ENCODE measurements at places on chromosomes 7 and 10. TPM values are rescaled to one million over a fixed set of nuclear protein-coding genes. Genes with fewer than 3 reads are reported as not detected.

DNA sequence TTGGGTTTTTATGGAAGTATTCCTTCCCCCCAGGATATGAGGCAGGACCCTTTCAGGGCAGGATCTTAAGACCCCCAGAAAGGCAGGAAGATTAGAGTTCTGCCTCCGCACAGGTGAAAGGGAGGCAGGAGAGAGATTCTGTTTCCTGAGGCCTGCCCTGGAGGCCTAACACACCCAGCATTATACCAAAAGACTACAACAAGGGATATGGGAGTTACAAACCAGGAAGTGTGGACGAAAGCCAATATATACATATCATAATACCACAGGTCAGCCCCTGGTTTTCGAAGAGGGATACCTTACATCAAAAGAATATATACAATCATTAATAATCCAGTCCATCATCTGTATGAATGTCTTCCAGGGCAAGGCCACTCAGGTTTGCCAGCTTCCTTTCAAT is 14.2 kb downstream of the MINPP1 start:
- DNase-seq: no peak

DNA sequence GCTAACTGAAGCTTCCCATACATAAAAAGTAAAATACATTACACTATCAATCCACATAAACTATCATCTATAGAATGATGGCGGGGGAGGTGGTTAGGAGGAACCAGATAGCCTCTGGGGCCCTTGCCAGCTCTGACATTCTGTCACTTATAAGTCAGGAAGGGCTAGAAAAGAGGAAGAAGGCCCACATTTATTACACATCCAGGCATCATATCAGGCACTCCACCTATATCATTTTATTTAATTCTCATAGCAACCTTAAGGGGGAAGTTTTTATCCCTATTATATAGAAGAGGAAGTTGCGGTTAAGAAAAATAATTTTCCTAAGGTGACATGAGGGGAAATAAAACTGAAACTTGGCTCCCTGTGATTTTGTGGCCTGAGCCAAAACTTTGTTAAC is 29.9 kb downstream of the HEPACAM2 start:
- DNase-seq: no peak

- DNase-seq: no peak
These were observed 34.6 kb downstream of the CHST3 start for GRCh38 chr10:71998840-71999194.

DNA sequence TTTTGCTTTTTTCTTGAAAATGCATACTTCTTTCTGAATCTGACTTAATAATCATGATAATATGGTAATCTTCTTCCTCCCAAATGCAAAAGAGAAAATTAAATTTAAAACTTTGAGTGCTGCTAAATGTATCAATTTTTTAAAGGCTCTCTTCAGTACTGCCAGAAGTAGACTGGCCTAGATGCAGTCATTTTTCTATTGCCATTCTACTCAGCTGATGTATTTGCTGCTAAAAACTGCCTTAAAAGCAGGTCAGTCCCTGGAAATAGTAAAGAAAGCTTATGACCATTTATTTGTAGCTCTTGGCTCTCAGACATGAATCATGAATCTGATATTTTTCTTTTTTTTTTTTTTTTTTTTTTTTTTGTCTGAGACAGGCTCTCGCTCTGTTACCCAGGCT is 28.5 kb downstream of the NAPEPLD start:
- DNase-seq: no peak

DNA sequence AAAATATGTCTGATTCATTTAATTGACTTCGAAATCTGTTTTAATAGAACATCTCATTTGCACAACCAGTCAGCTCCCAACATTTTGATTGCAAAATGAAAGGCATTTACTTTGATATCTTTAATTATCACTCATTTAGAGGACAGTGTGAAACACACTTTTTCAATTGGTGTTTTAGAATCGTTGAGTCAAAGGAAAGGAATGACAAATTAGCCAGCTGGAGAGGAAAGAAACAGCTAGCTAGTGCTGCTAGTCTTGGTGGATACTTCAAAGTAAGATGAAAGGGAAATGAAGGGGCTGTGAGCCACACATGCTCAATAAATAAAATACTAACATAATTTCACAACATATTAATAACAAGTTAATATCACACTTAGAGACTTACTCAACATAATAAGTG is 570.2 kb downstream of the PHTF2 start:
- DNase-seq: no peak

DNA sequence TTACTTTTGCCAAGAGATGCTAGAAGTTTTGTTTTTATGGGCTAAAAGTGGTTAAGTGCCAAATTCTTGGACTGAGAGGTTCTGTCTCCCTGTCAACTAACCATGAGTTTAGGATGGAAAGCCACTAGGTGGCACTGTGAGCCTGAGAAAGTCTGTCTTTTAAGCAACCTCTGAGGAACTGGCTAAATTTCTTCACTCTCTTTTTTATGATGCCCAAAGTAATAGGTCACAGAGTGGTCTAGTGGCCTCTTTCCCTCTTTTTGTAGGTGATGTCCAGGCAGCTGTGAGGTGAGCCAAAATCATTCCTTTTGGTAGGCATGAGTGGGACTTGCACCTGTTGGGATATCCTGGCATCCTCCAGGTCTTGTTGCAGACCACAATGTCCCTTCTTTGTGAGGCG is 56.8 kb downstream of the SND1 start:
- peak; percentile 52 for DNase-seq

GRCh38 chr7:137020351-137020750 is 151.9 kb downstream of the CHRM2 start:
- no peak for DNase-seq

GRCh38 chr10:92691591-92692079 is 1.9 kb downstream of the HHEX start:
- no peak for DNase-seq

GRCh38 chr7:143485500-143485899 is 7.8 kb downstream of the TAS2R41 start:
- no peak for DNase-seq

- DNase-seq: no peak
These were observed 41.0 kb upstream of the CELF2 start for GRCh38 chr10:10976652-10977051.

GRCh38 chr10:86350897-86351296 is 15.7 kb downstream of the GRID1 start:
- peak; percentile 29 for DNase-seq

GRCh38 chr7:138584283-138584682 is 116.9 kb downstream of the SVOPL start:
- no peak for DNase-seq

- DNase-seq: no peak
These were observed 52.0 kb upstream of the FIGNL1 start for GRCh38 chr7:50502001-50502684.

DNA sequence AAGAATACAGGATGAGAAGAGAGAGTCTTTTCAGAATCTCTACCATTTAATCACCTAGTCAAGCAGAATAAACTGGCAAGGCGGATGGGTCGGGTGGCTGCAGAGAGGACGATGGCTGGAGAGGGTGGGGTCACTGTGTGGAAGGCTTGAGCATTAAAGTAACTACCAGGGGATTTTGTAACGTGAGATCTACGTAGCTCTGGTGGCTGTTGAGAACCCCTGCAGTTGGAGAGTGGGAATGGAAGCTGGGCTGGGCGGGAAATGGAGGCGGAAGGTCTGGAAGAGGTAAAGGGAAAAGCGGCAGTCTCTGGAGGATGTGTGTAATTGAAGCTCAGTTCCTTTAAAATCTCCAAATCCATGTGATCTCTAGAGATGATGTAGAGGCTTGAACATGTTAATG is 135.0 kb downstream of the GATA3 start:
- DNase-seq: no peak

DNA sequence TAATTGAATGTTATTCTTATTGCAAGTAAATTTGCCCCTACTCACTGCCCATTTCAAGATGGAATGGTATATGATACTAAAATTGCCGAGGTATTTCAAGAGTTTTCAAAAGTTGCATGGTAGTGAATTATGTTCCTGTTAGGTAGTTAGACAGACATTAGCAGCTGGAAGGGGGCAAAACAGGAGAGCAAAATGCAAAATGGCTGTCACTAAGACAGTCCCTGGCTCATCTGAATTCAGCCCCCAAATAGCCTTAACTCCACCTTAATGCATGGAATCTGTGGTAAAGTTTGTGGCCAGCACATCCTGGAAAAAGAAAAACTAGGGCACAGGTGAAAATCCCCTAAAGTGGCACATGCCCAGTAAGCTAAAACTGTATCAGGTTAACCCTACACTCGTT is 894.9 kb downstream of the NXPH1 start:
- DNase-seq: no peak

GRCh38 chr7:107937531-107937930 is 46.5 kb downstream of the DLD start:
- no peak for DNase-seq

- DNase-seq: no peak
These were observed 160.4 kb upstream of the NPVF start for GRCh38 chr7:25388681-25389080.

DNA sequence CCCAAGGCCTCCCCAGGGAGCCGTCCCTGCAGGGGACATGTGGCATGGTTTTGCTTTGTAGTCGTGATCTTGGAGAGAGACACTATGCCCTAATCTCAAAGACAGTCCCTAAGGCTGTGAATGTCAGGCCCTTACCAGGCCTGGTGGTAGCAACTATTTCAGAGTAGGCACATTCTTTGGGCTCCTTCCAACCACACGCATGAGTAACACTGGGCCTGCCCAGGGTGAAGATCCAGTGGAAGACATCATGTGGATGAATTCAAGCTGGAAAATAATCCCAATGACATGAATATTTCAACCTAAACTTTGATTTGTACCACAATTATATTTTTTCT is 39.5 kb upstream of the INSIG1 start:
- DNase-seq: no peak

DNA sequence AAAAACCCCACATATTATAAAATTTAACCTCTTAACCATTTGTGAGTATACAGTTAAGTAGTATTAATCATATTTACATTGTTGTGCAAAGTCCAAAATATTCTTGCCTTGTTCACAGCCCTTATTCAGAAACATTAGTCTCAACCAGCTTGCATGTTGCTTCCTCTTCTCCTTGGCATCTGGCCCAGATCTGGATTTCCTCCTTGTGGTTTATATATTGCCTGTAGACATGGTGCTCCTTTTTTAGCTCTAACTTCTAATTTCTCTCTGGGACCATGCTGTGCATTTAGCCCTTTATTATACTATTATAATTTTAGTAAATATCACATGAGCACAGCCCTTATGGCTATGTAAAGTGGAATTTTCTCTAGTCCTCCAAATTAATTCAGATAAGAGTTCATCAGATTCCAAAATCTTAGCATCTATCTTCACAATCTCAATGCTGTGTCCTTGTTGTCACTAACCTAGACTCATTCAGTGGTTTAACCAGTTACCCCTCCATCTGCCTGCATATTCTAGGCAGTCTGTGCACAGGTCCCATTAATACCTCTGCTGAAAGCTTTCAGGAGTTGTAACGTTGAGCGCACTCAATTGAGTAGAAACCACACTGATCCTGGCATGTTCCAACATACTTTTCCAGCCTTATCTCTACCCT is 7.9 kb downstream of the CPED1 start:
- peak; percentile 65 for DNase-seq

DNA sequence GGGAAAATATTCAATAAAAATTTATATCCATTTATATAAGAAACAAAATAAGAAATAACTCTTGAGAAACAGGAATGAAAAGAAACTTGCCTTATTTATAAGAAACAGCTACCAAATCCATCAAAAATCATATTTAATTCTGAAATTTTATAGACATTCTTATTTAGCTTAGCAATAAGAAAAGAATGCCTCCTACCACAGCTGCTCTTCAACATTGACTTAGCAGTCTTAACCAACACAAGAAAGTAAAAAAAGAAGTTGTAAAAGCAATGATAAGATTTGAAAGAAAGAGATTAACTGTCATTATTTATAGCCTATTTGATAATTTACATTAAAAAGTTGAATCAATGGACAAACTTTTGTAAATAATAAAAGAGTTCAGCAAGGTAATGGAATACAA is 212.8 kb downstream of the ZNF365 start:
- no peak for DNase-seq

GRCh38 chr7:137001041-137001440 is 132.6 kb downstream of the CHRM2 start:
- DNase-seq: no peak

- DNase-seq: no peak
These were observed 43.6 kb upstream of the ZNF32 start for GRCh38 chr10:43692051-43692825.

GRCh38 chr10:102731222-102731800 is 12.4 kb upstream of the WBP1L start:
- no peak for DNase-seq

- no peak for DNase-seq
These were observed 337.2 kb downstream of the C7orf25 start for GRCh38 chr7:42574685-42575084.

DNA sequence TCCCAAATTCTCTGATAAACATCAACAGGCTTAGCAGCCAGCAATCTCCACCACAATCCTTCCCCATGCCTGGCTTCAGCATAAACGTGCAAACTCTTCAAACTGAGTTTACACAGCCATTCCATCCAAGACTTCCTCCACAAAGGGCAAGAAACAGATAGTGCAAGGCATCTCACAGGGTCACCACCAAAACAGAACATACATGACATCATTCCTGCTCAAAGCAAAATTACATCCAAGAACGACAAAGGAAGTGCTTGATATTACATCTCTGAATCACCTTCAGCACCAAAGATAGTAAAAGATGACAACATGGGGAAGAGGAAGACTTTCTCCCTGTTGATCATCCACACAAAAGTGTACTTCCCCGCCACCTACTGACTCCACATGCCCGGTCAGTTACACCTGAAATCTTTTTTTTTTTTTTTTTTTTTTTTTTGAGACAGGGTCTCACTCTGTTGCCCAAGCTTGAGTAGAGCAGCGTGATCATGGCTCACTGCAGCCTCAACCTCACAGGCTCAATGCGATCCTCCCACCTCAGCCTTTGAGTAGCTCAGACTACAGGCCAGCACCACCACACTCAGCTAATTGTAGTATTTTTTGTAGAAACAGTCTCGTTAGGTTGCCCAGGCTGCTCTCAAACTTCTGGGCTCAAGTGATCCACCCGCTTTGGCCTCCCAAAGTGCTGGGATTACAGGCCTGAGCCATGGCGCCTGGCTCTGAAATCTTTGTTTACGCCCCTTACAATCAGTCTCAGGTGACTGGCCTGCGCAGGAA is 127.5 kb downstream of the PARD3 start:
- no peak for DNase-seq

- no peak for DNase-seq
These were observed 111.5 kb upstream of the IFRD1 start for GRCh38 chr7:112338786-112339185.

DNA sequence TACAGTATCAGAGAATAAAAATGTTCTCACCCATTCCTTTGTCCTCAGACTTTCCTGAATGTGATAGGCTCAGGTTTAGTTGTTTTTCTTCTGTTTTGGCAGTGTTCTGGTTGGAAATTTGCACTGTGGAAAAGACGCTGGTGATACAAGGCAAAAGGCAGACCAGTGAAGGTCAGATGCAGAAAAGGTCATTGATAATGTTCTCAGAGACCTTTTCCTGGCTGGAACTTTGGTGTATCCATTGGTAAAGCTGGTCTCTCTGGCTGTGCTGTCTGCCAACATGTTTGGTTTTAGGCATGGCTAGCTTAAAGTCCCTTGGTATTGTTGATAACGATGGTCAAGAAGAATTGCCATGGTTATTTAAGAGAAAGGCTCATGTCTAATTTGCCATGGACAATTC is 11.5 kb downstream of the ARID5B start:
- DNase-seq: no peak

OR2A12 gene
- polyA plus RNA-seq: not detected

CCDC146 gene
- polyA plus RNA-seq: 5.6 TPM

CALML3 gene
- polyA plus RNA-seq: not detected

RADIL gene
- polyA plus RNA-seq: not detected

EGFR gene
- not detected for polyA plus RNA-seq

GLI3 gene
- polyA plus RNA-seq: 0.16 TPM

CHRM2 gene
- polyA plus RNA-seq: not detected

DOCK4 gene
- polyA plus RNA-seq: not detected

FBH1 gene
- 82.2 TPM for polyA plus RNA-seq

RGR gene
- not detected for polyA plus RNA-seq

MLXIPL gene
- not detected for polyA plus RNA-seq
